ENCODE measurements at places on chromosomes 7 and 10.

- DNase-seq, result no peak
Measured at GRCh38 chr7:131074043-131074442, 253.6 kb upstream of the MKLN1 start.

DNA sequence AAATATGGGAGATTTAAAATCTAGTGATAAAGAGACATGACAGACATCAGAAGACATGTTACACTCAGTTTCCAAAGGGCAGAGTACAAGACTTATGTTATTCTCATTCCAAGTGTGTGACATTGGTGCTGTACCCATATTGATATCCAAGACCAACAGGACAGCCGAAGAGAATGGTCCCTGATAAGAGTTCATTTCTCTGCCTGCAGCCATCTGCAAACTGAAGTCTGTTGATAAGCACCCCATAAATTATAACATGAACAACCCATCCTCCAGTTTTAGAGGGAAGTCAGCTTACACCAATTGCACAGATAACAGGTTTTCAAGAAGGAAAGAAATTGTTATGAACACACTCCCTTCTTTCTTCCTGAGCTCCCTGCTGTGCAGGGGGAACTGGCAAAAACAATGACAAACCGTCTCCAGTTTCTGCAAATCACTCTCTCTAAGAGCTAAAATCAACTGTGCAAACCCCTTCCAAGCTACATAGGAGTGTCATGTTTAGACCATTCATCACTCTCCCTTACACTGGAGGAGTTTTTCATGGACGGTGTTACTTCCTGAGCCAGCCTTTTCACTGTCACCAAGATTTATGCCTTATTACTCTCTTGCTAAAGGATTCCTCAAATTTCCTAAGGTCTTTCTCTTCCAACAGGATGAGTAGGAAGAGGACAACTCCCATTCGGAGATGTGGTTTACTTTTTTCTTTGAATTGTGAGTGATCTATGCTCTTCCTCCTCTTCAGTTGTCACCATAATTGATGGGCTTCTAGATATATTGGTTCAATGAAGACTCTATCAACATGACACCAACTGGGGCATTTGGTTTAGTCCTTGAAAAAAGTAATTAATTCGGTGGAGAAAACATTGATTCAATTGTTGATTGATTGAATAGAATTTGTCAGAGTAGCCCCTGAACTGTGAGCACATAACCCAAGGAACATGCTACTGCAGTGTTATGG lies 80.3 kb upstream of the FAM171A1 start:
- DNase-seq, result no peak

GRCh38 chr7:38655833-38656774 lies 24.9 kb upstream of the AMPH start:
- no peak for DNase-seq

DNA sequence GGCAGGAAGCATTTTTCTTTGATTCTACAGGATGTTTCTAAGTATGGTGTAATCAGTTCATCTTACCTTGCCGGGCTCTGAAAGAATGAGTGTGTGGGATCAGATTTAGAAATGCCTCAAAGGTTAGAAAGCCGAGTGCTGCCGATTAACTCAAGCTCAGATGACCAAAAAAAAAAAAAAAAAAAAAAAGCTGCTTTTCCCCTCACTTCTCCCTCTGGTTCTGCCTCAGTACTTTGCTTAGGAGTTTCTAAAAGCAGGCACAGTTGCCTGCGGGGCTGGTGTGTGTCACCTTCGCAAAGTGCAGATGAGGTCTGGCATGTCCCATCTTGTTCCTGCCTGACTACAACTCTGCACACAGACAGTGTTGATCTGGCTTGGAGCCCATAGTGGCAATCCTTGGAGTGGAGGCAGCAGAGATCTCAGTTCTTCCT lies 47.0 kb downstream of the KIAA1217 start:
- peak; percentile 67 for DNase-seq

- no peak for DNase-seq
Measured at GRCh38 chr7:117146059-117146458, 176.8 kb downstream of the WNT2 start.

DNA sequence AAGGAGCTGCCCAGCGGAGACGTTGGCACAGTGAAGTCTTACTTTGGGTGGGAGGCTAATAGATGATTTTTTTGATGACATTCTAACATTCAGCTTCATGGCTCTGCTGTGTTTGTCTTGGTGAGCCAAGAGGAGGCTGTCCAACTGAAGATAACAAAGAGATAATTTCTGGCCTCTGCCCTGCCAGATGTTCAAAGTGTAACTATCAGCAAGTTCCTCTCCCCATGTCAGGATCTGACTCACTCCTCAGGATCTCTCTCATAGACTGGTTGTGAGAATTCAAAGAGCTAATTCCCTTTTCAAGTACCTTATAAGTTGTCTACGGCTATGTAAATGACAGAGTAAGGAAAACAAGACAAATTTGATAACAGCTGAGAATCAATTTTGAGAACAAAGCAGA lies 1340.9 kb downstream of the XPNPEP1 start:
- DNase-seq, result no peak

DNA sequence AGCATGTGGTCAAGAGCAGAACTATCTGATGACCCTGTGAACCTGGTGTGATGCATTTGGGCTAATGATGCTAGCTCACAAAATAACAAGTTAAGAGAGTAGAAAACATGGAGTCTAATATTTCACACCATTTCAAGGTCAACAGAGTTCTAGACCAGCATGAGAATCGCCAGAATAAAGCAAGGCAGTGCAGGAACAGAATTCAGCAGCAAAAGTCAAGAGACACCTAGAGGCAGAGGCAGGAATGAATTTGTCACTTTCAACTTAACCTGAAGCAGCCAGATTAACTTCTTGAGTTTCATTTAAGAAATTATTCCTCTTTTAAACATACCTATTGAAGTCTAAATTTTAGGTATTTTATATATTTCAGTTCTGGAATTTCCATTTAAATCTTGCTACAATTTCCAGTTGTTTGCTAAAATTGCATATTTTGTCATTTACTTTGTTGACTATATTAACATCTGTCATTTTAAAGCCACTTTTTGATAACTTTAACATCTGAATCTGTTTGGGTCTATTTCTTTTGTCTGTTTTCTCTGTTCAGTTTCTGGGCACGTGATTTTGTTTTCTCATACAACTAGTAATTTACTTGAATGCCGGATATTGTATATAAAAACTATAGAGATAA lies 44.2 kb upstream of the PRSS58 start:
- DNase-seq, result no peak

- no peak for DNase-seq
Measured at GRCh38 chr10:108039821-108040584, 875.5 kb upstream of the SORCS1 start.

GRCh38 chr7:140402178-140402835 lies 1.6 kb upstream of the RAB19 start:
- no peak for DNase-seq

DNA sequence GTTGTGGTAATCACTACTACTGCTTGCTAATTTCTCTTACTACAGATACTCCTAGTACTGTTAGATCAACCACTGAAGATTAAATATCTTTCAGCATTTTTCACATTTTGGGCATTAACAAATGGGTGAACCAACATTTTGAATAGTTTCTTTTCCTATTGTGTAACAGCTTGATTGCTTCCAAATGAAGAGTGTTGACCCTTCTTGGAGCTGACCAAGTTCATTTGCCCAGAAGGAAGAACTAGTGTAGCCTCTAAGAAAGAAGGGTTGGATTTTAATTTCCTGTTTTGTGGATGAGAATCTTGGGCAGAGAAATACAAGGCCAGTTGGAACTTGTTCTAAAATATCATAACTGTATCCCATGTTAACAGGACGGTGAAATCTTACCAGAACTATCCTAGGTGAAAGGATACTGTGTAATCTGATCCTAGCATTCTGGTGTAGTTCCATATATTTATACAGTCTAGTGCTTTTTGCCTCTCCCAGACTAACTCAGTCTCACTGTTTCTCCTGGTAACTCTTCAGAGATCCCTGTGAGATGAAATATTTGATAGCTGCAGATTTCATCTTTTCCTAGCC lies 37.3 kb downstream of the SND1 start:
- DNase-seq, result no peak

GRCh38 chr10:104092749-104093148 lies 7.1 kb upstream of the COL17A1 start:
- no peak for DNase-seq

DNA sequence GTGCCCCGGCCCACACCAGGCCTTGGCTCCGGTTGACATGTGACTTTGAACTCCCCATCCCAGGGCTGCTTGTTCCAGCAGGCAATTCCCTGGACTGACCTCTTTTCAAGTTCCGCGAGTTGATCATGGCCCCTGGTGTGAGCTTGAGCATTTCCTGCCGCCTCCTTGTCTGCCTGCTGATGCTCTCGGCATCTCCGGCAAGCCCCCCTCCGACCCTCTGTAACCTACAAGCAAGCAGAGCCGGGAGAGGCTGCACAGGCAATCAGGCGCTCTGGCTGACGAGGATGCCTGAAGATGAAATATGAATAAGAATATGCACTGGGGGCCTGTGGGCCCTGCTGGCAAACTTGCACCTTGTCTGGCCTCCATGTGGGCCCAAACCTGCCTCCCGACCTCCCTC lies 304.9 kb upstream of the MKI67 start:
- no peak for DNase-seq

- DNase-seq, result no peak
Measured at GRCh38 chr10:133087045-133087678, 562 bp upstream of the ADGRA1 start.

DNA sequence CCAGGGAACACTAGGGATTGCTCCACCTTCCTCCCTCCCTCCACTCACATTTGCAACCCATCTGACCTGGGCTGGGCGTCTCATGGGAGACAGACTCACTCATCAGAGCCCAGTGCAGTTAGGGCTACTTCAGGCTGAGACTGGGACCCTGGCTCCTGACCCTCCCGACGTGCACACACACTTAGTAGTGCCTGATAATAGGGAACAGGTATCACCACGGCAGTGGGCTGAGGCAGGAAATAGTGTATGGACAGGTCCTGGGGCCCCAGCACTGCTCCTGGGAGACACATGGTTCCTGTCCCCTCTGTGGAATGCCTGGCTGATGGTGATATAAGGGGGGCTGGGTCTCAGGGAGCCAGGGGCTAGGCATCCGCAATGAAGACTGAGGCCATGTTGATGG lies 14.3 kb downstream of the AQP1 start:
- no peak for DNase-seq

GRCh38 chr10:8049045-8049864 lies 5.2 kb upstream of the GATA3 start:
- DNase-seq, result no peak
